NCI-H2081 treated with DMSO at 0.1 percent for 48 hours (cell line): ENCODE measurements at places on chromosomes 13 and 19.

- DNase-seq = no peak
Observed at GRCh38 chr13:78816154-78816553, 157.2 kb upstream of the OBI1 start.

GRCh38 chr13:46575818-46576221, 22.9 kb downstream of the LRCH1 start:
- no peak for DNase-seq

DNA sequence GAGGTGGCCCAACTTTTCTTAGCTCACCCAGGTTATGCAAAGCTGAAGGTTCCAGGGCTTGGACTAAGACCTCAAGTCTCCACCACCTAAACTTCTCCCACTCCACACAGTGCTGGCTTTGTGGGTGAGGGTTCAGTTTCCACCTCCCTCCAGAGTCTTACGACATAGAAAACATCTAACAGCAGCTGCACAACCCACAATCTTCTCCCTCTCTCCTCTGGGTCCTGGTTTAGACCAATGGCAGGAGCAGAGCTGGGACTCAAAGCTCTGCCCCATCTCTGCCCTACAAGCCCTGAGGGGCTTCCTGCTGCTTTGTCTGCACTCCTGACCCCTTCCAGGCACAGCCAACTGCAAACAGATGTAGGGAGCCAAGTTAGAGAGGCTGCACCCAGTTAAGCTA, 16.0 kb downstream of the IRGC start:
- no peak for DNase-seq

- no peak for DNase-seq
Observed at GRCh38 chr19:17079710-17080439, 4.3 kb downstream of the MYO9B start.

DNA sequence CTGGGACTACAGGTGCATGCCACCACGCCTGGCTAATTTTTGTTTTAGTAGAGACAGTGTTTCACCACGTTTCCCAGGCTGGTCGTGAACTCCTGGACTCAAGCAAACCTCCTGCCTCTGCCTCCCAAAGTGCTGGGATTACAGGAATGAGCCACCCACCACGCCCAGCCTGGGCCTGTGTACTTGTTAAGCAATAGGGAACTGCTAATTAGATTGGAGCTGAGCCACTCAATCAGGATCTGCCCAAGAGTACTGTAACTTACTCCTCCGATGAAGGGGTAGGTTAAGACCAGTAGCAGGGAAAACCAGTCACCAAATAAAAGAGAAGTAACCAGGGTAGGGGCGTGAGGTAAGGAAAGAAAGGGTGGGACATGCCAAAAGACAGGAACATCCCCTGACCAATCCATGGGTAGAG, 2.3 kb downstream of the DDX39A start:
- no peak for DNase-seq

DNA sequence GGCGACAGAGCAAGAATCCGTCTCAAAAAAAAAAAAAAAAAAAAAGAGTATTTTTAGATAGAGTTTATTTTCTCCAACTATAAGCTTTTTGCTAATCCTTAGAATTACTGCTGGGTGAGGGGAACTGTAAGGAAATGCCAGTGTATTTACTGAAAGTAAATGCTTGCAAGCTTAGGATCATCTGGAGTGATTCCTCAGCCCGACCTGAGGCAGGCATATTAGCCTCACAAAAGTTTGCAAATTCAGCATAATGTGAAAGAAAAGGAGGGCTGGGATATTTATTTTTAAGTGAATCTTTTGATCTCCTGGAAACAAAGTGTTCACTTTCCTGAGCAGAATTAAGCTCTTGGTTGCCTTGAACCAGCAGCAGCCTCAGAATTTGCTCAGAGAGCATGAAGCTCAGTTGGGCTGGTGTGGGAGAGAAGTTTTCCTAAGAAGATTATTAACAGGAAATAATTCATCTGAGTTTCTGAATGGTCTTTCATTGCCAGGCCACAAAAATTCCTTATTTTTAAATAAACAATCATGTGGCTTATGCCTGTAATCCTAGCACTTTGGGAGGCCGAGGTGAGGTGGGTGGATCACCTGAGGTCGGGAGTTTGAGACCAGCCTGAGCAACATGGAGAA, 24.7 kb upstream of the SPATA13 start:
- no peak for DNase-seq

GRCh38 chr19:55591555-55591954, 7.8 kb downstream of the FIZ1 start:
- no peak for DNase-seq

DNA sequence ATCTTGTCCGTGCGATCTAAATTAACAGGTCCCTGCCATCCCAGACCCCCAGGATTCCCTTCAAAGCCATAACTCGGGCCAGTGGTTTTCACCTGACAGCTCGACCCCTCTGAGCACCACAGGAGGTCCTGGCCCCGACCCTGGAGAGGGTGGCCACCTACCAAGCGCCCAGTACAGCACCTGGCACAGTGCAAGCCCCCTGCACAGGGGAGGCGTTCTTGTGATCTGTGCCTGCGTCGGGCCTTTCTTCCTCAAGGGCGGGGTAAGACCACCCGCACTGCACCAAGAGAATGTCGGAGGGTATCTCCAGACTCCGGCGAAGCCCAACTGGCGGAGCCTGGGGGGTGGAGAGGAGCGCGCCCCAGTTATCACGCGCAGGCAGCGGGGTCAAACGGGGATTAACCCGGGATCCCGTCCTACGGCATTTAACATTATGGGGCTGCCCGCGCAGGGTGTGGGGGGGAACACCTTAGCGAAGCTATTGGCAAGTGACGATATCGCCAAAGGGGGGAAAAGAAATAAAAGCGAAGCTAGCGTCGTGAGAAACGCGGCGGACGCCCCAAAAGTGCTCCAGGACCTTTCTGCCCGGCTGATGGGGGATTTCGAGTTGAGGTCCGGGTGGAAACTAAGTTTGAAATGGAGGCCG, 1.3 kb upstream of the HNRNPL start:
- no peak for DNase-seq

DNA sequence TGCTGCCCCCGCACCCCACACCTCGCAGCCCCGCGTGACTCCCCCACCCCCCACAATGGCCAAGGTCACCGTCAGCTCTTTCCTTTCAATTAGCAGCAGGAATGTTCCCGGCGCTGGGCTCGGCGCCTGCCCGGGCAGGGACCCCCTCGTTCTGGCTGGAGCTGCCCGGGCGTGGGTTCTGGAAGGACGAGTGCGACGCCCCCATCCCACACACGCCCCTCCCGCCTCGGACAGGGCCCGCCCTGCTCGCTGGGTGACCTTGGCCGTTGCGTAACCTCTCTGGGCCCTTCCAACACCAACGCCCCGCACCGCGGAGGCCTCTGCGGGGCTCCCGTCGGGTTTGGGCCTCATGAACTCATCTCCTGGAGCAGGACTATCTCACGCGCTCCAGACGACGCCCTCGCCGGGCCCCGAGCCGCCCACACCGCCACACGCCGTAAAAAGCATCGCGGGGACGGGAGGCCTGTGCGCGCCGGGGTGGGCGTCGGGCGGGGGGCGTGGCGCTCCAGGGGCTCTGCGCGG, 10.3 kb downstream of the PALM start:
- DNase-seq = no peak

DNA sequence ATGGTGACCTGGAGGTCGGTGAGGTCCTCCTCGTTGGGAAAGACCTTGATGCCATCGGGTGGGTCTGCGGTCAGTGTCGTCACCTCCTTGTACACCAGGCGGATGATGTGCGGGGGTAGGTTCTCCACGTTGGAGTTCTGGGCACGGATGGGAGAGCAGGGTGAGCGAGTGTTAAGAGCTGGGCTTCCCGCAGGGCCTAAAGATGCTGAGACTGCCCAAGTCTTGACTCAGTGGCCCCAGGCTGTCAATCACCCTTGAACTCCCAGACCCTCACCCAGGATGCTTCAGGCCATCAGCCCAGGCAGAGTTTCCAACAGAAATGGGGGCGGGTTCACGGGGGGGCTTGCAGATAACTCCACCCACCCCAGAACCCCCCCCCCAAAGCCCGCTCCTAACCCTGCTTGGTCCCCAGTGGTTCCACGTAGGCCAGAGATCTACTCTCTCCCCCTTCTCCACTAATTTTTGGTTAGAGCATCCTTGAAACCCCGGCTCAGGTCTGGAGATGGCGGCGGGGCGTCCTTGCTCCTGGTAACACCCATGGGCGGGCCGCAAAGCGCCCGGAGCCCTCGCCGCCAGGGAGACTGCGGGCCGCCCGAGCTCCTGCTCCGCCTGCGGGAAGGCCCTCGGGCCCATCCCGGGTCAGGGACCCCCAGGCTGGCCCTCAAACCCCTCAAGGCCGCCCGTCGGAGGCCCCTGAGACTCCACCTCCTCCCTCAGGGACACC, 600 bp downstream of the UBE2S start:
- DNase-seq = no peak
